NCI-H345 (cell line): ENCODE measurements at places on chromosomes 4 and X.

DNA sequence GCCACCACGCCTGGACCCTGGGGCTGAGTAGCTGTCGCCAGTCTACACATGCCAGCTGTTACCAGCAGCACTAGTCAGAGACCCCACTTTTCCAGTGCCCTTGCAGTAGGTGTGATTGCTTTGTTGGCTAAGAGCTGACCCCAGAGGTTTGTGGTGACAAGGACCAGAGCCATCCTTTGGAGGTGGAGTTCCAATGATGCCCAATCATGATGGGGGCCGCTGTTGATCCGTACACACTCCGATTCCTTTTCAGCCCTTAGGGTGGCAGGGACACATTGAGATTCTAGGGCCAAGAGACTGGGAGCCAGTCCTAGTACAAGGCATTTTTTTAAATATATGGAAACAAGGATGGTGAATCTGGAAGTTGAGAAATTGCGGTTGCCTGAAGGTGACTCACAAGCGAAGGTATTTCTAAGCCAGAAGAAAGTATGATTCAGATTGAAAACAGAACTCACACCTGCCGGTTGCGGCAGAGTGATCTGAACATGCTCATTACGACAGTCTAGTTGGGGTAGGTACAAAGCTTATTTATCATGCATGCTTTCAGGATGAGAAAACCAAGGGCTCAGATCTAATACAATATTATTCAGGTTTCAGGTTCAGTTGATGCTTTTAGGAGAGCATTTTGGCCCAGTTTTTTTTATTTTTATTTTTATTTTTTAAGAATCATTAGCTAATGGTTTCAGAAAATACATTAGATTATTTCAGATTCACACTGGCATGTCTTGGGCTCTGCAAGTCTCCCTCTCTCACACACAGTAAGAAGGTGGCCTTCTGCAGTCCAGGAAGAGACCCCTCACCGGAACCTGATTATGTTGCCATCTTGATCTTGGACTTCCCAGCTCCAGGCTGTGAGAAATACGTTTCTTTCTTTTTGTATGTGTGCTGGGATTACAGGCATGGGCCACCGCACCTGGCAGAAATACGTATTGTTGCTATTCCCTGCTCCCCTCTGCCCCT is 43.4 kb downstream of the SHROOM2 start:
- no peak for DNase-seq

DNA sequence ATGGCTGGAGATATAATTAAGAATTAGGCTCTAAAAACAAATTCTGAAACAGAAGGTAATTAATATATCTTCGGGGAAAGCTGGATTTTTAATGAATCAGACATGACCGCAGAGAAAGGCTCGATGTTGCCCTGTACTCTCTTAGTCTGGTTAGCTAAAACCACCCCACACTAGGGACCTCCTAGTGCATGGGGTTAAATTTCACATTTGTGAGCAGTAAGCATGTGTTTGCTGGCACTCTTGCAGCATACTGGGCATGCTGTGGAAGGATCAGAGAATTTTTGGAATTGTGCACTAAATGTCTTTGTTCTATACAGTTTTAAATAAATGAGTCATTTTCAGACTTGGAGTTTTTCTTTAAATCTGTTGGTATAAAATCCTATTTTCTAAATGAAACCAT is 475.6 kb upstream of the FTHL17 start:
- no peak for DNase-seq

- no peak for DNase-seq
These were observed 2.9 kb upstream of the GRPR start for GRCh38 chrX:16120431-16120830.

DNA sequence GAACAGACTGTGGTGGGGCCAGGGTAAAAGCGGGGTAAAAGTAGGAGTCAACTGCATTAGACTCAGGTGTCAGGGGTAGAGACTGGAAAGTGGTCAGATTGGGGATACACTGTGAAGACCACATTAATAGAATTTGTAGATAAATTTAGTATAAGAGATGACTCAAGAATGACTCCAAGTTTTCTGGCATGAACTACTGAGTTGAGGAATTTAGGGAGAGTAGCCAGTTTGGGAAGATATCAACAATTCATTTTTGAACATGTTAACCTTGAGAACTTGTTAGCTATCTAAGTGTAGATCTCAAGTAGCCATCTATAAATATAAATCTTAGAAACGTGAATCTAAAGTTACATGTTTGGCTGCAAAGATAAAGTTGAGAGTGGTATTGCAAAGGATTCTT is 206.9 kb upstream of the HCCS start:
- no peak for DNase-seq

GRCh38 chr4:6178757-6179156 is 21.6 kb downstream of the JAKMIP1 start:
- no peak for DNase-seq

- DNase-seq = peak; percentile 6
These were observed 958.3 kb upstream of the ADGRL3 start for GRCh38 chr4:60241866-60242265.

DNA sequence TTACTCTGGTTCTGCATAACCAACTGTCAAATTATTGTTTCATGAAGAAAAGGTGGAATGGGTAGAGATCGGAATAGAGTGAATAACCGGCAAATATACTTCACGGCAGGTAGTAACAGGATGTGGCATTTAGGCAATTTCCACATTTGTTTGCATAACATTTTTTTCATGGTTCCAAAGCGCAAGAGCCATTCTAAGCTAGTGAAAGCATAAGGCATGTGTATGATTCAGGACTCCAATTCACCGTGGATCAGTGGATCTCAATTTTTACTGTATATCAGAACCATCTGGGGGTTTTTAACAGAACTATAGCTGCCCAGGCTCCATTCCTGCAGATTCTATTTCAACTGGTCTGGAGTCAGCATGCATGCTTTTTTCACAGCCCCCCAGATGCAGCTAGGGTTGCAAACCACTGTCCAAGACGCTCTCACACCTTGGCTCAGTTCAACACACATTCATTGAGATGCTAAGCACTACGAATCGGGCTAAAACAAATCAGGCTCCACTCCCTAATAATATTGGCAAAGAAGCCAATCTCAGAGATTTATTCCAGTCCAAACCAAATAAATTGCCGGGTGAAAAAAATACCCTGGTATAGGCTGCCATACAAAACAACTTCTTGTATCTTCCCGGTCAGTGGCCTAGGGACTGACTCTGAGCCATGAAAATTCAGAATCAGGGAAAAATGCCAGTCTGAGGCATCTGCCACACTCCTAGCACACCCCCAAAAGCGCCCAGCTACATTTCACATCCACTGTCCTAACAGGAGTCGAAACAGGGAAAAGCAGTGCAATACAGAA is 30.0 kb downstream of the AFAP1 start:
- DNase-seq = no peak

- no peak for DNase-seq
These were observed 113.6 kb downstream of the NFKB1 start for GRCh38 chr4:102614801-102615200.

DNA sequence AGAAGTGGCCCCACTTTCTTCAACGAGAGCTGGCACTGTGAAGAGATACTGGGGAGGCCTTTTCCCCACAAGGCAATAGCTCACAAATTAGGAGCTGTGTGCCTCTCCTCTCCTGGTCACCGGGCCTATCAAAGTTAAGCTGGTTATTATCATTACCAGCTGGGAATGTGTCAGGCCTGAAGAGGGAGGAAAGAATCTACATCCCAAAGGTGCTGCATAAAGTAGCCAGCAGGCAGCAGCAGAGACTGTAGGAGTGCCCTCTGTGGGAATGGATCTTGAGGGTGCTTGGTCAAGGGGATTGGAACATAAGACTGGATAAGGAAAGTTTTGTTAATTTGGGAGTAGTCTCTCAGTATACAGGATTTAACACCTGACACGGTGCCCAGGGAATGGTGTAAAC is 9.1 kb upstream of the TMPRSS11D start:
- no peak for DNase-seq

DNA sequence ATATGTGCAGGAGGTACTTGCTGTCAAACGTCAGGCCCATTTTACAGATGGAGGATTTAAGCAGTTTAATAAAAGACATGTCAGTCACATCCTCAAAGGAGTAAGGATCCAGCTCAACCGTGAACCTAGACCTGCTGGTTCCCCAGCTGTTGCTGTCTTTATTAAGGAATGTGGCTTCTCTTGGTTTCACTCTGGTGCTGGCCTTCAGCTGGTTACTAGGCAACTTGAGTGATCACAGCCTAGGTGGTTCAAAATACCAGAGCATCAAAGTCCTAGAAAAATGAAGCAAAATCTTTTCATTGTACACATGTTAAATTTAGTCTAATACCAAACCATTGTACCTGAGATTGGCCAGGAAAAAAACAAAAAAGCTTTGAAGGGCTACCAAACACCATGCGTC is 32.7 kb upstream of the GLRA2 start:
- no peak for DNase-seq

GRCh38 chr4:38603652-38604051 is 60.3 kb upstream of the KLF3 start:
- DNase-seq = no peak

GRCh38 chr4:178174756-178175155 is 732.5 kb upstream of the AGA start:
- DNase-seq = no peak

GRCh38 chrX:107542500-107542899 is 85.8 kb upstream of the PRPS1 start:
- peak; percentile 29 for DNase-seq

DNA sequence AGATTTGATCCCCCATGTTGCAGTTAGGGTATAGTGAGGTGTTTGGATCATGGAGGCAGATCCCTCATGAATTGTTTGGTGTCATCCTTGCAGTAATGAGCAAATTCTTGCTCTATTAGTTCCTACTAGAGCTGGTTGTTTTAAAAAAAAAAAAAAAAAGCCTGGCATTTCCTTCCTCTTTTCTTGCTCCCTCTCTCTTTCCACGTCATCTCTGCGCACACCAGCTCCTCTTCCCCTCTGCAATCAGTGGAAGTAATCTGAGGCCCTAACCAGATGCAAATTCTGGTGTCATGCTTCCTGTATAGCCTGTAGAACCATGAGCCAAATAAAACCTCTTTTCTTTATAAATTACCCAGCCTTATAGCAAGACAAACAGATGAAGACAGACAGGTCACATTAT is 24.5 kb downstream of the WDR17 start:
- no peak for DNase-seq

DNA sequence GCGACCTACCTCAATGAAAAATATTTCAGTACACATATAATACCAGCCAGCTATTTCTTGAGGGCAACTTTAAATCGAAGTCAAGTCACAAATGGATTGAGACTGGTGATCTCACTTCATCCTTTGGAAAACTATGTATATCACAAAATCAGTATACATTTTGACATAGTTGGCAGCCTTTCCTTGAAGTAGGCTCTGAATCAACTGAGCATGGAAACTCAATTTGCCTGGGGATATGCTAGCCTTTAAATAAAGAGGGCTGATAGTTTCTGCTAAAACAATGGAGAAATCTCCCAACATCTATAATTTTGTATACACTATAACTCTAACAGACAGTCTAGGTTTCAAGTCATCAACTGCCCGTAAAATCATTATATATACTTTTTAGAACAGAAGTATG is 282.8 kb upstream of the TENM3 start:
- DNase-seq = no peak

- DNase-seq = no peak
These were observed 7.6 kb downstream of the ARSJ start for GRCh38 chr4:113971706-113972360.

DNA sequence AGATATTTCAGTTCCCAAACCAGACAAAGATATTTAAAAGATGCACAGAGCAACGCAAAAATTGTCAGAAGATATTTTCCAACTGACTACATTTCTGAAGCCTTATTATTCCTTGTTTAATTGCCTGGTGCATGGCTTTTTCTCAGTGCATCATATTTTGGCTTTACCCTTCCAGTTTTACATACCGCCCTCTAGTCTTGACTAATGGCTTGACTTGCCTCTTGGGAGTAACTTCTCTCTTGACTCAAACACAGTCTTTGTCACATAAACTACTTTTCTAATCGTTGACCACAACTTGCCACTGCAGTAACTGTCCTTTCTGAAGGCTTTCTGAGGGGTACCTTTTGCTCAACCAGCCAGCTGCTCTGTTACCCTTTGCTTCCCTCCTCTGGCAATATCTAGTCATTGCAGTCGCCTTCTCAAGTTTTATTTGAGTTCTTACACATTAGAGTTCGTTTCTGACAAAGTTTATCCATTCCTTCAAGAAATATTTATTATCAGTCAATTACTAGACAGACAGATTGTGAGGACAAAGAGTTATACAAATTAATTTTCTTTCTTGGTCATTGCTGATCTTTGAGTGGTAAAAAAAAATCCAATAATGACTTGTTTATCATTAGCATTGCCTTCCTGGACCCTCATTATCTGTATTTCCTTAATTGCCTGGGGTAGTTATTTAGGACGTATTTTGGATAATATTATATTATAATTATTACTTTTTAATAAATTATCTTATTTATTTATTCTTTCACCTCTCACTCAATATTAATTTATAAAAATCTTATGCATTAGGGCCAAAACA is 506.9 kb upstream of the PCDH10 start:
- DNase-seq = peak; percentile 39

GRCh38 chrX:107753187-107753586 is 22.4 kb downstream of the TSC22D3 start:
- no peak for DNase-seq

DNA sequence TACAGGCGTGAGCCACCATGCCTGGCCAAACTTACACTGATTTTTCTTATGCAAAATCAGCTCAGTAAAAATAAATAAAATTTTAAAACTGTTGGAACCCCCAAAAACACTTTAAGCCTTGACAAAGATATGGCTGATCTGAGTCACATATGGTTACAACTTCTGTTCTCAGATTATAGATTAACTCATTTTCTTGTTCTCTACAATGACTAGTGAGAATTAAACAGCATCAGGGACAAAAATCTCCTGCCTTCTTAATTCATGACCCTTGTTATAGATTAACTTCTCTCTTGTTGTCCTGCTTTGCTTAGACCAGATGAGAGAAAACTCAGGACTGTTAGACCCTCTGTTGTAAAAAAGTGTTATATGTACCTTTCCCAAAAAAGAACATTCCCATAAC is 24.2 kb upstream of the EXOC1L start:
- DNase-seq = no peak

DNA sequence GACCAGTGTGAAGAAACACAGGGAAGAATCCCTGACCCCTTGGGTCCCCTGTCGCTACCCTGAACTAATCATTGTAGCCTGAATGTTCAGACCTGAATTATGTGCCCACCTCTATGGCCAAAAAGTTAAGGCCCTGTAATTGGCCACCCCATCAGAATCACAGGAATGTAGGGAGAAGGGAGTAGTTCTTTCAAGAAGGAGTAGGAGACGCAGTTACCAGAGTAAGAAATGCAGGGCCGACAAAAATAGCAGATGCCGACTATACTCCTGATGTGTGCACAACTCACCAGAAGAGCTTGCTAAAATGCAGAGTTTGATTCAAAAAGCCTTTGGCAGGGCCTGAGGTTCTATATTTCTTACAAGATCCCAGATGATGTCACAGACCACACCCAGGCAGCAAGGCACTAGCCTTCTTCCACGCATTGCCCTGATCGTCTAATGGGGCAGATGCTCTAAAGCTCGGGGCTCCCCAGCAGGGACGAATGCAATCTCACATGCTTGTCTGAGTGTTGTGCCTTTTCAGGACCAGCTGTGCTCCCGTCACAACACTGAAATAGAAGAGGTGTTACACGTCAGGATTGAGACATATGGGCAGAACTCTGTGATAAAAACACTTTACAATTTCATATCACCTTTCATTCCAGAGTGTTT is 161.0 kb upstream of the FAM241A start:
- no peak for DNase-seq

GRCh38 chrX:39427492-39427891 is 626.2 kb downstream of the MID1IP1 start:
- DNase-seq = no peak

GRCh38 chr4:105946771-105947170 is 51.5 kb downstream of the NPNT start:
- DNase-seq = no peak

- DNase-seq = no peak
These were observed 25.9 kb downstream of the TNIP3 start for GRCh38 chr4:121138039-121138825.

GRCh38 chr4:52483186-52483890 is 175.8 kb downstream of the USP46 start:
- no peak for DNase-seq
